ENCODE measurements at places on chromosomes 7 and 10.

GRCh38 chr7:44188480-44189225 is 586 bp downstream of the GCK start:
- DNase-seq = no peak

DNA sequence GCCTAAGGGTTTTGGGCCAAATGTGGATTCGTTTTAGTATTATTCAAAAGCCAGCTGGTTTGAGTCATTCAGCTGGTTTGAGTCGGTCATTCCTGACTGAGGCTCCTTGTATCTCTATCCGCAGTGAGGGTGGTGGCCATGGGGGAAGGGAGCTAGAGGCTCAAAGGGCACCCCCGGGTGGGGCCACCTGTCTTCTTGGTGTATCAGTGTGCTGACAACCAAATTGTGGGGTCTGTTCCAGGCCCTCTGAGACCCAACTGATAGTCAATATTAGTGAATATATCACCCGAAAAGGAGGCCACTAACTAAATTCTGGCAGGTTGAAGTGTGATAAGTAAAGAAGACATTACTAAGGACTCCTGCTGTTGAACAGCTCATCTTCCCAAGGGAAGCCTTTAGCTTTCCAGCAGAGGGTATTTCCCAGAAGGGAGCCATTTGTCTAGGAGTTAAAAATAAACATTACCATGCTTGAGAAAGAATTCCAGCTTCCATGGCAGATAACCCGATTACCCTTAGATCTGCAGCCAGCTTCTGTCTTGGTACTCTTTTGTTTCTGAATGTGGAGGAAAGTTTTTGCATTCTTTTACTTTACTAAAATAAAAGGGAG is 29.9 kb upstream of the DDX50 start:
- DNase-seq = peak; percentile 57

- no peak for DNase-seq
Observed at GRCh38 chr7:95322396-95322795, 1.9 kb downstream of the PON1 start.

- peak; percentile 63 for DNase-seq
Observed at GRCh38 chr10:75367021-75367487, 34.5 kb downstream of the ZNF503 start.

DNA sequence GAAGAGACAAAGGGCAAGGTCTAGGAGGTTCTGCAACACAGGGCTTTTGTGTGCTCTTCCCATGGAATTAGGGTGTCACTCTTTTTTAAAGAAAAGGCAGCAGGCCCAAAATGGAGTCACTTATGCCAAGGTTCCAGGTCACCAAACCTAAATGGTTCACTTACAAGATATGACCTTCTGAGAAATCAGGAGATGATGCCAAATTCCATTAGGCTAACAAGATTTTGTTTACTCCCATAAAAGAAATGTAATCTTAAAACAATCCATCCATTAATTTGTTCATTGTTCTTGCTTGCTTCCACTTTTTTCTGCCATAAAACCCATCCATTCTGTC is 158.1 kb downstream of the SNX13 start:
- DNase-seq = no peak

DNA sequence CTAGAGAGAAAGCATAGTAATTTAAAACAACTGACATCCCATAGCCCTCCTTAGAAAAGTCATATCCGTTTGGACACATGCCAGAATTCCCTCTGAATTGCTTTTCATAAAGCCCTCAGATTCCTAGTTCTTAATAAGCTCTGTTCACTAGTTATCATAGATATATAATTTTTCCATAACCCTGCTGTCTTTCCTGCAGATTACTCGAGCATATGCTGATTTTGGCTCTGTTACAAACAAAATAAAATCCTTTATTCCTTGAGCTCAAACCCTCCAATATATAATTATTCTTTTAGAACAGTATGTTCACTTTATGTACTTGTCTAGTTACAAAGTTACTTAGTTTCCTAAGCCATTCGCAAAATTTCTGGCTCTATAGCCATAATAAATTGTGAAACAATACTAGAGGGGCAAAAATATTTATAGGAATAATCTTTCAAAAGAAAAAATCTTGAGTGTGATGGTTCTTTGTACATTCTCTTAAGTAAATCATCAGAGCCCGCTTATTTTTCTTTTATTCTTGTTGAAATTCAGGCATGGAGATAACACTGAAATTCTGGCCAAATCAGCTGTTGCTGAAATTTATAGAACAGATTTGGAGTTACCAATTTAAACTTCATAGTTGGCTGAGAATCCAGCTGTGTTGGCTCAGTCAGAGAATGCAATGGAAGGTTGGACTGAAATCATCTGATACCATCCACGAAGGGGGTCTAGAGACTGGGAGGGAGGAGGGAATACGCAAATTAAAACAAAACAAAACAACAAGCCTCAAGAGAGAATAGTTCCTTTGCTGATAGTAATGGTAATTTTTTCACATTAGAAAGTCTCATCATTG is 146.1 kb upstream of the TMEM196 start:
- DNase-seq = peak; percentile 65

- DNase-seq = peak; percentile 37
Observed at GRCh38 chr10:34526758-34527730, 288.1 kb downstream of the PARD3 start.

DNA sequence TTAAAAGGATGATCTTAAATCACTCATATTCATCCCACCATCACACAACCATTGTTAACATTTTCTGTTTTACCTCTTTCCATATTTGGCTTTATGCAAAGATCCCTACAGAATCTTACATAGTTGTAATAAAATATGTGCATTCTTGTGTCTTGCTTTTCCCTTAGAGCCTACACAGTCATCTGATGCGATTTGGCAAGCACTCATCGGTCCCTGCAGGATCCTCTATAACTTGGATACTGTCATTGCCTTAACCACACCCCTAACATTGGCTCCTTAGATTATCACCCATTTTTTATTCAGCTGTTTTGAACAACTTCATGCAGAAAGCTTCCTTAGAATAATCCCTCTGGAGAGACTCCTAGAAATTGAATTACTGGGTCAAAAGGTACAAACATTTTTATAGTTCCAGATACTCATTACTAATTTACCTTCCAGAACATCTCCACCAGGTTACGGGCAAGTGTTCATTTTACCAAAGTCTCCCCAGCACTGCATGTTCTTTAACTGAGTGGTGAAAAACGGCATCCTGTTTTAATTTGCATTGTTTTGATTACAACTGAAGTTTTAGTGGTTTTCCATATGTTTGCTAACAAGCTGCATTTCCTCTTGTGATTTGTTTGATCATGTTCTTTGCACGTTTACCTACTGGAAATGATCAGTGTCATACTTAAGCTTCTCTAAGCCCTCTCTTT is 268.3 kb downstream of the GRID1 start:
- no peak for DNase-seq

DNA sequence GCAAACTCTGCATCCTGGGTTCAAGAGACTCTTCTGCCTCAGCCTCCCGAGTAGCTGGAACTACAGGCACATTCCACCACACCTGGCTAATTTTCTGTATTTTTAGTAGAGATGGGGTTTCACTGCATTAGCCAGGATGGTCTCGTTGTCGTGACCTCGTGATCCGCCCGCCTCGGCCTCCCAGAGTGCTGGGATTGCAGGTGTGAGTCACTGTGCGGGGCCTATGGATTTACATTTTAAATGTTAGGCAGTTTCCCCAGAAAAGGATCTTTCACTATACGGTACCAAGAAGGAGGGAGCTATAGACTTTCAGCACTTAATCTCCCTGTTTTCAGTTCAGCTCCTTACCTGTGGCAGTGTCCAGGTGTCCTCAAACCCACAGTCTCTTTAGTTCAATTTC is 50.8 kb downstream of the SIRT1 start:
- no peak for DNase-seq

GRCh38 chr7:107469929-107470328 is at the start of gene GPR22:
Gene GPR22 (plus strand): TSS chr7:107470057. CDS start chr7:107474061, 4,004 bp downstream.
- peak; percentile 14 for DNase-seq

- DNase-seq = peak; percentile 24
Observed at GRCh38 chr10:127919418-127920271, 12.7 kb downstream of the PTPRE start.

- no peak for DNase-seq
Observed at GRCh38 chr10:31395695-31396094, 76.7 kb downstream of the ZEB1 start.

GRCh38 chr10:125514206-125515162 is 168.5 kb downstream of the TEX36 start:
- peak; percentile 30 for DNase-seq

DNA sequence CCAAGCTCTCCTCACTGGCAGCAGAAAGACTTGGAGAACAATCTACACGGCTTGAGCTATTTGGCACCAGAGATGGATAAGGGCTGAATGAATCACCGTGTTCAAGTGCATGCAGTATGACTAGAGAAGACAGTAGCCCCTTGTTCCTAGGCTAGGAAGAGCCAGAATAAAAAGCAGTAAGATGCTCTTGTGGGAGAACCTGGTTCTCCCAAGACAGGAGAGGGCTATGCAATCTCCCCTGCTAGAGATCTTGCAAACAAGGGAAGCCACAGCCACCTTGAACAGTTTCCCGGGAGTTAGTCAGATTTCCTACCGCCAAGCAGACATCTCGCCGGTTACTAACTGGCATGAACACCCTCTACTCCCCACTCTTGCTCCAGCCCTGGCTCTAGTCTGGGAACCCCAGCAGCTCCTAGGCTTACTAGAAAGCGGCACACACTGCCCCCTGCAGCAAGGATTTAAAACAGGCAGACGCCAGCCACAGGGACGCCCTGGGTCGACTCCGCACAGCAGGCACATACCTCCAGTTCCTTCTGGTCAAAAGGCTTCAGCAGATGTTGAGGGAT is 107.3 kb downstream of the SMURF1 start:
- DNase-seq = peak; percentile 11

GRCh38 chr7:42082144-42082543 is 154.9 kb downstream of the GLI3 start:
- peak; percentile 66 for DNase-seq

DNA sequence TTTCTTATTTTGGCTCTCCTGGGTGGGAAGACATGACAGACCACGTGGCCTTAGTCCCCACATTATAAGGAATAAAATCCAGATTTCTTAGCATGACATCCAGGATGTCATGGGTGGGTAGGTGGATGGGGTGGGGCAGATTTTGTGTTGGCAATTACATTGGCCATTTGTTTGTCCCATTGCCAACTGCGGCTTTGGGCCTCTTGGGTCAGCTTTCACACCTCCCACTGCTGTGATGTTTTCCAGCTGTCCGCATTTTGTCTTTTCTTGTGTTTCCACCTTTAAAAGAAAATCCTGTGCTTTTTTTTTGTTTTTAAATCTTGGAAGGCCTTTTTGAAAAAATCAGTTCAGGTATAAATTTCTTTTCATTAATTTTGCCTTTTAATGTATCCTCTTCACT is 237.0 kb downstream of the SDK1 start:
- no peak for DNase-seq

Measured in eye (tissue), 1 donor.